ENCODE measurements at places on chromosomes 1 and 21. TPM values are rescaled to one million over a fixed set of nuclear protein-coding genes. Genes with fewer than 3 reads are reported as not detected.

- DNase-seq: no peak
These were observed 247.6 kb upstream of the SGIP1 start for GRCh38 chr1:66286307-66286706.

DNA sequence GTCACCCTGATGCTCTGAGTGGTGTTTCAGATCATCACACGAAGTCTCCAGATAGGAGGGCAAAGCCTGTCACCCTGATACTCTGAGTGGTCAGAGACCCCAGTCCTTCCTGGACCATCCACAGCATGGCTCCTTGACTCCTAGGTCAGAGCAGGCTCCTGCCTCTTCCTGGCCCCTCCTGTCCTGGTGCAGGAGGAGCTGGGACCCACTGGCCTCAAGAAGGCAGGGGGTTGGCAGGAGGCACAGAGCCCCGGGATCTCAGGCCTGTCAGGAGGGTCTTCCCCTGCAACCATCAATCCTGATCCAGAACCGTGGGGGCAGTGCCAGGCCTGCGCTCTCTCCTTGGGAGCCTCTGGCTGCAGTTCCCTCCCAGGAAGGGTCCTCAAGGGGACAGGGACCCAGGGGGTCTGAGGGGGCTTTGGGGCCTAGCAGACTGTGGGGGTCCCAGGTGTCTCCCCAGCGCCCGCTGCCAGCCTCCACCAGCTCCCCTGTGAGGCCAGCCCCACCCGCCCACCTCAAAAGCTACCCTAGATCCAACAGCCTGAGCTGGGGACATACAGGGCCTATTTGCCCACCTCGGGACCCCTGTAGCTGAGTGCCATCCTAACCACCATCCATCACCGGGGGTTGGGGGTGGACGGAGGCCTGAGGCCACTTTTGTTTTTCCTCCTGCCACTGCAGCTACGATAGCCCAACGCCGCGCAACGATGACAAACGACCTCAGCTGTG, 27.5 kb downstream of the COL6A1 start:
- DNase-seq: no peak

- no peak for DNase-seq
These were observed 452.6 kb upstream of the NR5A2 start for GRCh38 chr1:199574950-199575349.

- DNase-seq: no peak
These were observed 76.9 kb downstream of the GPATCH2 start for GRCh38 chr1:217553949-217554509.

- DNase-seq: no peak
These were observed 111.6 kb upstream of the IFFO2 start for GRCh38 chr1:19067912-19068638.

The S100A14 gene
- 0.24 TPM for total RNA-seq

The NRIP1 gene
- 38.7 TPM for total RNA-seq

- no peak for DNase-seq
These were observed 19.3 kb upstream of the ALDH4A1 start for GRCh38 chr1:18921516-18922251.

The PPIAL4G gene
- not detected for total RNA-seq

DNA sequence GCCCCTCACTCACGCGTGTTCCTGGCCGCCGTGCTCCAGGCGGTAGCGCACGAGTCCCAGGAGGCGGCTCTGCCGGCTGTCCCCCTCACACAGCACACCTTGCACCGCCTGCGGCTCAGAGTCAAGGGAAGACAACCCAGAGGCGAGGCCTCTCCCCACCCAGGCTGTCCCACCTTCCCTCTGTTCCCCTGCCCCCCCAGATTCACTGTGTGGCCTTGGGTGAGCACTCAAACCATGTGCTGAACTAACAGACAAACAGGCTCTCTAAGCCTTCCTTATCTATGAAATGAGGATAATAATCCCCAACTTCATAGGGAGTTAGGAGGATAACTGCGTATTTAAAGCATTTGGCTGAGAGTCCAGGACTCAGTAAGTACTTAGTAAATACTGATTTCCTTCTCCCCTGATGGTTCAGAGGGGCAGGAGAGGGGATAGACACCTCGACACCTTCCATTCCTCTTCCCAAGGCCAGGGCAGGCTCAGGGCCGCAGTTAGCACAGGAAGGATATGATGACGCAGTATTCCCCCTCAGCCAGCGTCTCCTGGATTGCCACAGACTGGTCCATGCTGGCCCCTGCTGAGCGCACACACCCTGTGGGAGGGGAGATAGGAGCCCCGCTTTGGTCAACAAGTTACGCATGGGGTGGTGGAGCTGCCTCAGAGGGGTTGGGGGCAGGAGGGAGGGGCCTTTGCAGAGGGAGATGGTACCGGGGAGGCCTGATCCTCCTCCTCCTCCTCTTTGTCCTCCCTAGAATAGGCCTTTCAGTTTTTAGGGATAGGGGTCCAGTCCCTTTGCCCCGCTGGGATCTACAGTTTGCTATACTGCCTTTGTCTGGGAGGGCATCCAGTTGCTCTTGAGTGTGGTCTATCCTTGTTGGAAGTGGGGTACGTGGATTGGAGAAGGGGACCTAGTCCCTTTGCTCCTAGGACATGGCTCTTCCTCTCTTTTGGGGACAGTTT, 830 bp downstream of the INPP5B start:
- DNase-seq: peak; percentile 91

The FUCA1 gene
- total RNA-seq: 13.5 TPM

DNA sequence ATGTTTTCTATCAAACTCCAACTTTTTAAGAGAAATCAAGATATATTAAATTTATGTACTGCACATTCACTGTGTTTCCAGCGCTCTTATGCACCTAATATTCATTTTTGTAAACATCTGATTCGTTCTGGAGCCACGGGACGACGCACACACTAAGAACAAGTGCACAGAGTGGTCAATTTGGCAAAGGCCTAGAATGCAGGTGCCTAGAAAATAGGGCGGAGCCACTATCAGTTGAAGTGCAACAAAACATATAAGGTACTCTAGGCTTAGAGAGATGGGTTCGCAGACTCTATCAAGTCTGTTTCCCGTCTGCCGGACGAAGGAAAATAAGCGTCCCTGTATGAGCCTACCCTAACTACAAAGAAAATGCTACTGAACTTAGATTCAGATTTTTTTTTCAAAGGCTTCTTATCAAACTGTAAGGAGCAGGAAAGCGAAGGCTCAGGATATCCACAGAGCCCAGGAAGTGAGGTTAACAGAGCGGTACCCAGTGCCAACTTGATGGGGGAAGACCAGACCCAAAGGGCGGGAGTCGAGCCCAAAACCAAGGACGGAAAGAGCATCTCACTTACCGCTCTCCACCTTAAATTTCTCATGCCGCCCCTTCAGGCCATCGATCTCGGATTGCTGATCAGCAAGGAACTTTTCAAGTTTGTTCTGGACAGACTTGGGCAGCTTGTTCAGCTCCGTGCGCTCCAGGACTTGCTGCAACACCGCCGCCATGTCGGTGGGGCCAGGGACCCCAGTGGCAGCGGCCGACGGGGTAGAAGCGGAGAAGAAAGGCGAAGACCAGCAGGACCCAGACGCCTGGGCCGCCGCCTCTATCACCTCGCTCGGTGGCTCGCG, 526 bp downstream of the TPR start:
- DNase-seq: peak; percentile 76

GRCh38 chr1:117598489-117598888, 7.4 kb upstream of the TENT5C start:
- peak; percentile 40 for DNase-seq

The C1orf185 gene
- total RNA-seq: not detected

GRCh38 chr1:228295201-228295600, 87.4 kb downstream of the OBSCN start:
- DNase-seq: no peak

DNA sequence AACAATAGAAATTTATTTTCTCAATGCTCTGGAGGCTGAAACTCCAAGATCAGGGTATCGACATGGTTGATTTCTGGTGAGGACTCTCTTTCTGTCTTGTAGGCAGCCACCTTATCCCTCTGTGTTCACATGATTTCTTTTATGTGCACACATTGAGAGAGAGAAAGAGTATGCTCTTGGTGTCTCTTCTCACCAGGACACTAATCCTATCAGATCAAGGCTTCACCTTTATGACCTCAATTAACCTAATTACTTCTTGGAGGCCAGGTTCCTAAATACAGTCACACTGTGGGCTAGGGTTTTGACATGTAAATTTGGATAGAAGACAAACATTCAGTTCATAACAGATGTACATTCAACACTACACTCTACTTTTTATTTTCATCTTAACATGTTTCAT, 1094.2 kb upstream of the ADGRL2 start:
- no peak for DNase-seq

GRCh38 chr1:205171369-205171768, 40.1 kb downstream of the DSTYK start:
- peak; percentile 6 for DNase-seq

GRCh38 chr1:214717351-214717750, 114.4 kb downstream of the CENPF start:
- no peak for DNase-seq

The SPRR2F gene
- total RNA-seq: 0.76 TPM

DNA sequence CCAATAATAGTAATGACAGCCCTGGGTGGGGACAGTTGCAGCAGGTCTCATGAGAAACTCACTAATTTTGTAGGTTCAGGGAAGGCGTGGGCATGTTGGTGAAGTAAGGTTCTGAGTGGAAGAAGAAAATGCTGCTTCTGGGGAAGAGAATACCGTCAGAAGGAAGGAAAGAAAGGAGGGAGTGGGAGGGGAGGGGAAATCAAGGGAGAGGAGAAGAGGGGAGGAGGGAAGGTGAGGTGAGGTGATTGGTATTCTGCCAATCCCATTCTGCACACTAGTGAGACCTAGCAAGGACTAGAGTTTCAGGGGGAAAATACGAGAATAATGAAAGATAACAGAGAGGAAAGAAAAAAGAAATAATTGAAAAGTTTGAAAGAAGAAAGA, 32.4 kb upstream of the MGST3 start:
- DNase-seq: no peak

GRCh38 chr1:6097117-6097595, 51.5 kb downstream of the KCNAB2 start:
- no peak for DNase-seq

DNA sequence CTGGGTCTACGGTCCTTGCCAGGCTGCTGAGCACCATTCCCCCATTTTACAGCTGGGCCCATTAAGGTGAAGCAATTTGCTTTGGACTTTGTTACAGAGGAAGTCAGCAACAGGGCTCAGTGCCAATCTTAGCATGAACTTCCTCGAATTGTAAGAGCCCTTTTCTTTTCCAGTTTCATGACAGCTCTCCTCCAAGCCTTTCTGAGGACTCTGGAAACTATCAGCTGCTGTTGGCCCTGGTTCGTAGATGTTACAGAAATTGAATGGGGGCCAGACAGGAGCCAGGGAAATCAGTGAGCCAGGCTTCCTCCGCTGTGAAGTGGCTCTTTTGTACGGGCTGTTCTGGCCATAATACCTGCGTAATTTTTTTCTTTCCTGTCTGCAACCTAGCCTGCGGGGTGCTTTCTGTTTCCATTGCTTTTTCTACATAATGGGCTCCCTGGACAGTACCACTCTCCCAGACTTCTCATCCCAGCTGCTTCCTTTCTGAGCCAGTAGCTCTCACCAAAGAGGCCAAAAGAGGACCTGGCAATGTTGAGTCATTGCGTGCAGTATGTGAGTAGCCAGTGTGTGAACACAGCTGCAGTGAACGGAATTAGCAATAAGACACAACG, 386.3 kb downstream of the DISC1 start:
- no peak for DNase-seq

GRCh38 chr1:29197590-29197924, 15.9 kb upstream of the SRSF4 start:
- peak; percentile 48 for DNase-seq

The HSD3B2 gene
- total RNA-seq: 0.96 TPM

DNA sequence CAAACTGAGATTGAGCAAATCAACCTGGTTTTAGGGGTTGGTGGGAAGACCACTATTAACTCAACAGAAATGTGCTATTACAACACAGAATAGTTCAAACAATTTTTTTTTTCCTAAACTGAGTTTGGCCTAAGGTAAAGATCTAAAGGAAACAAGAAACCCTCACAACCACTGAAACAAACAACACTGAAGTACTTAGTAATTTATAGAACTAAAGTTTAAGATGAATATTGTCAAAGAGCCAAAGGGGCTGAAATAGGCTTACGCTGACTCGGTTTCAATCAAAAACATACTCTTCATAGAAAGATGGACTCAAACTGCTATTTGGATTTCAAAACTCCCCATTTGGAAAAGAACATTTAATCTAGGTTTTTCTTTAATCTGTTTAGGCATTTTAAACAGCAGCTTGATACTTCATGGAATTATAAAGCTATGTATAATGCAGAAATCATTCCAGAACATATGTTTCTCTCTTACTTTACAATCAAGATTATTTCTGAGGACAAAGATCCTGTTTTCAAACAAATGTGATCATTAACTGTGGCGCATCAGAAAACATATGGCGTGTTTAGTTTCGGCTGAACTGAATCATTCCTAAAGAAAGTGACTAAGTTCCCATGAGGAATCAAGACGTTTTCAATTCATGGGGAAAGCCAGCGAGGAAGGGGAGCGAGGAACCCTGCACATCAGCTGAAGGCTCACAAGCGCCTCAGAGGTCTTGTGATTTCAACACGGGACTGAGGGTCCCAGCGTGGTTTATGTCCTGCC, 62.7 kb downstream of the SYT6 start:
- no peak for DNase-seq
